Activated CD4-positive, alpha-beta T cell treated with anti-CD3 and anti-CD28 coated beads for 36 hours (primary cell): ENCODE measurements at places on chromosomes 1 and 21. TPM values are rescaled to one million over a fixed set of nuclear protein-coding genes. Genes with fewer than 3 reads are reported as not detected.

DNA sequence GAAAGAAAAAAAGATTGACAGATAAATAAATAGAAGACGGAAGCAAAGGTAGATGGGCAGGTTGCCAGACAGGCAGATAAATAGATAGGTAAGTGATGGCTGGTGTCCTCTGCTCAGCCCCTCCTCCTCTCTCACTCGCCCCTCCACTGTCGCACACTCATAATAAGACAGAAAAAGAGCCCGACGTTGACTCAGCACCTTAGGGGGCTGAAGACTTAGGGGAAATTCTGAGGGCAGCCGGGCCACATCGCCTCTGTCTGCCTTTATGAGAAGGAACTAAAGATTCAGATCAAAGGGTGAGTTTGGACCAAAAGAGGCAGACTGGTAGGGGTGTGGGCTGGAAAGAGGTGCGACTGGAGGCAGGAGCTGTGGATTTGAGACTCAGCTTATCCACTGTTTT lies 158.1 kb upstream of the IGSF21 start:
- H3K4me3 ChIP-seq, result no peak overlapping the region
- no peak for DNase-seq
- no peaks in the 10 kb centered on the region for H3K4me1 ChIP-seq

GRCh38 chr21:45012662-45013259 lies 61.6 kb upstream of the ADARB1 start:
- H3K4me3 ChIP-seq, result no peak overlapping the region
- H3K27me3 ChIP-seq, result peaks cover 22% of the 10 kb centered on the region
- peaks cover 3% of the 10 kb centered on the region for H3K4me1 ChIP-seq
- DNase-seq, result peak; percentile 1

- no peaks in the 10 kb centered on the region for H3K27me3 ChIP-seq
- no peak for DNase-seq
- no peak overlapping the region for H3K4me3 ChIP-seq
- no peak overlapping the region for H3K27ac ChIP-seq
- no peaks in the 10 kb centered on the region for H3K4me1 ChIP-seq
Measured at GRCh38 chr1:69319287-69319686, 248.4 kb upstream of the LRRC7 start.

- peak overlapping the region; percentile 12 for H3K27ac ChIP-seq
- H3K36me3 ChIP-seq, result peaks cover 28% of the 10 kb centered on the region
- DNase-seq, result no peak
- peaks cover 37% of the 10 kb centered on the region for H3K4me1 ChIP-seq
Measured at GRCh38 chr1:236160540-236161127, 18.3 kb downstream of the GPR137B start.

The RGS13 gene
- not detected for total RNA-seq
